ENCODE measurements at places on chromosomes 7 and 10. TPM values are rescaled to one million over a fixed set of nuclear protein-coding genes. Genes with fewer than 3 reads are reported as not detected.

DNA sequence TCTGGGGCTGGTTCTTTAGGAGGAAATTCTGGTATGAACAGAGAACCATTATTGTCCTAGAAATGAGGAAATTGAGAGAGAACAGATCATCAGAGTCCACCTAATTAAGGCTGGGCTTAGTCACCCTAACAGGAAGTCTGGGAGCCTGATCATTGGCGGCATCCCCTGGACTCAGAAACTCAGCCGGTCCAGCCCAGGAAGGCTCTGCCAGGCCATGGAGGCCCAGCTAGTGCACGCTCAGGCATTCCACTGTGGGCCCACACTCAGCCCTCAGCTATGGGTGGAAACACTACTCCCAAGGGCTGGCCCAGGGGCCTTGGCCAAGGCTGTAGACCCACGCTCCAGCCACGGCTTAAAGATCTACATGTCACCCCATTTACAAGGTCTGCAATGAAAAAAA, 109.2 kb downstream of the PTPN20 start:
- peak; percentile 26 for DNase-seq
- H3K36me3 ChIP-seq, result no peaks in the 10 kb centered on the region
- H3K4me1 ChIP-seq, result peaks cover 11% of the 10 kb centered on the region
- H3K27me3 ChIP-seq, result no peaks in the 10 kb centered on the region
- H3K27ac ChIP-seq, result no peak overlapping the region
- no peak overlapping the region for H3K4me3 ChIP-seq

GRCh38 chr7:22694597-22695207, 32.3 kb upstream of the IL6 start:
- H3K36me3 ChIP-seq, result no peaks in the 10 kb centered on the region
- DNase-seq, result no peak
- H3K4me1 ChIP-seq, result no peaks in the 10 kb centered on the region
- no peaks in the 10 kb centered on the region for H3K27me3 ChIP-seq

- H3K36me3 ChIP-seq, result no peaks in the 10 kb centered on the region
- H3K4me3 ChIP-seq, result no peak overlapping the region
- H3K4me1 ChIP-seq, result no peaks in the 10 kb centered on the region
- no peak overlapping the region for H3K27ac ChIP-seq
These were observed 596.0 kb downstream of the XPNPEP1 start for GRCh38 chr10:109327266-109327665.

GRCh38 chr7:11469028-11469745, 362.8 kb downstream of the THSD7A start:
- H3K27ac ChIP-seq, result no peak overlapping the region
- no peaks in the 10 kb centered on the region for H3K36me3 ChIP-seq
- no peaks in the 10 kb centered on the region for H3K27me3 ChIP-seq
- H3K4me1 ChIP-seq, result no peaks in the 10 kb centered on the region
- no peak overlapping the region for H3K4me3 ChIP-seq
- no peak for DNase-seq

- no peaks in the 10 kb centered on the region for H3K27me3 ChIP-seq
- H3K27ac ChIP-seq, result no peak overlapping the region
- DNase-seq, result peak; percentile 36
- H3K4me1 ChIP-seq, result peaks cover 6% of the 10 kb centered on the region
These were observed 70.4 kb downstream of the VTI1A start for GRCh38 chr10:112517451-112517862.

The GIMAP5 gene
- not detected for total RNA-seq

DNA sequence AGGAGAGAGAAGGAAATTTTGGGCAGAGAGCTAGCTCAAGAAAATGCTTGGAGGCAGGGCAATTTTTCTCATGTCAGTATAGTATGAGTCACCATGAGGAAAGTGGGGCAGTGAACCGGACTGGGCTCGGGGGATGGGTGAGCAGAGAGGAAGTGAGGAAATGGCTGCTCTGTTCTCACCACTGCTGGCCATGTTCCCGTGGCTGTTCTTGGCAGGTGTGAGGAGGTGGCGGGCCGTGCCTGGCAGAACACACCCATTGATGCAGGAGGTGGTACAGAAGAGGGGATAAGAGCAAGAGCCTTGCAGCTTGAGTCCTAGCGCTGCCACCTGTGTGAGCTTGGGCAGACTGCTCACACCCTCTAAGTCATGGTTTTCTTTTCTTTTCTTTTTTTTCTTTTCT, 304.4 kb upstream of the LYZL1 start:
- no peak overlapping the region for H3K27ac ChIP-seq
- peaks cover 9% of the 10 kb centered on the region for H3K4me1 ChIP-seq
- no peak overlapping the region for H3K4me3 ChIP-seq

DNA sequence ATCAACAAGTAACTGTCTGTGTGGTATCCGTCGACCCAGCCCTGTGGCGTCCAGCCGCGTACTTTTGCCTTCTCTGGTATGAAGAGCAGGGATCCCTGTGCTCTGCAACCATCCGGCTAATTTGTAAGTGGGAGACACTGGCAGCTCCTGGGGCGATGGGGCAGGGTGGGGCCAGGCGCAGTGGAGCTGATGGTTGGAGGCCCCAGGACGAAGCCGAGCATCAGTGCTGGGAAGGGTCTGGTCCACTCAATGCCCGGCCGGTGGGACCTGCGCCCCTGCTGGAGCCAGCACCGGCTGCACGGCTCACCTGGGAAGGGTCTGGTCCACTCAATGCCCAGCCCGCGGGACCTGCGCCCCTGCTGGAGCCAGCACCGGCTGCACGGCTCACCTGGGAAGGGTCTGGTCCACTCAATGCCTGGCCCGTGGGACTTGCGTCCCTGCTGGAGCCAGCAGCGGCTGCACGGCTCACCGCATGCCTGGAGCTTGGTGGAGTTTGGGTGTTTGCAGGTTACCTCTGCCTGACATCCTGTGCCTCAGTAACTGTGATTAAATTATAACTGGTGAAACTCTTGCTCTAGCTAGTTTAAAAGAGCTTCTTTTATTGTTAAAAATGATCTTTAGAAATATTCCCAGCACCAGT, 96.1 kb downstream of the NKX6-2 start:
- DNase-seq, result no peak
- no peak overlapping the region for H3K4me3 ChIP-seq
- peaks cover 15% of the 10 kb centered on the region for H3K4me1 ChIP-seq
- H3K27me3 ChIP-seq, result no peaks in the 10 kb centered on the region
- H3K36me3 ChIP-seq, result peaks cover 3% of the 10 kb centered on the region

The UCN3 gene
- total RNA-seq, result not detected

DNA sequence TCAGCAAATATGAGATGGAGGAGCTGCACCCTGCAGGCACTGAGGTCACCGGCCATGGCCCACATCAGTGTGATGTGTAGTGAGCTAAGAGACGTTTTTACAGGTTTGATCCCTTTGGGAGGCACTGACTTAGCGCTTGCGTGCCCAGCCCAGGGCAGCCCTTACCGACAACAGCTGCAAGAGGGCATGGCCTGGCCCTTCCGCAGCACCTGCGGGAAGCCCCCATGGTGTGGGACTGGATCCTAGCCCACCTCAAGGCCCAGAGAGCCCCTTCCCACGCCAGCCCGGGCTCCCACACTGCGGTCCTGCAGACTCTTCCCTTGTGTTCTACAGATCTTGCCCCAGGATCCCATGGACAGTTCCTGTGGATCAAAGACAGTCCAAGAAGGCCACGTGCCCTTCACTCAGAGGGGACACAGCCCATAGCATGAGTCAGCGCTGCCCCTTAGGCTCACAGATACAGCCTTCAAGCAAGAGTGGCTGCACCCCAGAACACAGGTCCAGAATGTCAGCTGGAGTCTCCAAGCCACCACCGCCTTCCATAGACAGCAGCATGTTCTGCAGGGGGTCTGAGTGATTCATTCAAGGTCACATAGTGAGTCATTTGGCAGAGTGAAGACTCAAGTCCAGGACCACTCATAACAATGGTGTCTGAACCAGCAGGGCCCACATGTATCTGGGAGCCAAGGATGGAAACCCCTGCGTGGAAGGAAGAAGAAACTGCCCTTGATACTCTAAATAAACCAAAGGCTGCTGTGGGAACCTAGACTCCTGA, 25.4 kb downstream of the TLL2 start:
- no peaks in the 10 kb centered on the region for H3K36me3 ChIP-seq
- DNase-seq, result peak; percentile 36
- no peak overlapping the region for H3K4me3 ChIP-seq
- H3K4me1 ChIP-seq, result peaks cover 9% of the 10 kb centered on the region

DNA sequence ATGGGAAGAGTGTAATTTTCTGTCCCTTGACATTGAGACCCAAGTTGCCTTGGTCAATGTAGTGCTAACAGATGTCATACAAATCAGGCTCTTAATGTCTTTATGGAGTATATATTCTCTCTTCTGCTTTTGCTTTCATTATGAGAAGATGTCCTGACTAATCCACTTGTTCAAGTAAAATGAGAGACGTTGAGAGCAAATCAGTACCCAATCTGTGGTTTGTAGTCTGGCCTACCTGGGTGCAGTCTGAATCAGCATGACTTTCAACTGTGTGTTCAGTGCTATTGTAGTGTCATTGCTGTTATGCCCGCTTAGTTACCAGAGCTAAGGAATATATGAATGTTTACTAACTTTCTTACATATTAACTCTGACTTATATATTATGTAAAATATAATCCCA, 612.4 kb downstream of the ANKRD7 start:
- DNase-seq, result no peak
- no peaks in the 10 kb centered on the region for H3K36me3 ChIP-seq
- H3K4me3 ChIP-seq, result no peak overlapping the region

DNA sequence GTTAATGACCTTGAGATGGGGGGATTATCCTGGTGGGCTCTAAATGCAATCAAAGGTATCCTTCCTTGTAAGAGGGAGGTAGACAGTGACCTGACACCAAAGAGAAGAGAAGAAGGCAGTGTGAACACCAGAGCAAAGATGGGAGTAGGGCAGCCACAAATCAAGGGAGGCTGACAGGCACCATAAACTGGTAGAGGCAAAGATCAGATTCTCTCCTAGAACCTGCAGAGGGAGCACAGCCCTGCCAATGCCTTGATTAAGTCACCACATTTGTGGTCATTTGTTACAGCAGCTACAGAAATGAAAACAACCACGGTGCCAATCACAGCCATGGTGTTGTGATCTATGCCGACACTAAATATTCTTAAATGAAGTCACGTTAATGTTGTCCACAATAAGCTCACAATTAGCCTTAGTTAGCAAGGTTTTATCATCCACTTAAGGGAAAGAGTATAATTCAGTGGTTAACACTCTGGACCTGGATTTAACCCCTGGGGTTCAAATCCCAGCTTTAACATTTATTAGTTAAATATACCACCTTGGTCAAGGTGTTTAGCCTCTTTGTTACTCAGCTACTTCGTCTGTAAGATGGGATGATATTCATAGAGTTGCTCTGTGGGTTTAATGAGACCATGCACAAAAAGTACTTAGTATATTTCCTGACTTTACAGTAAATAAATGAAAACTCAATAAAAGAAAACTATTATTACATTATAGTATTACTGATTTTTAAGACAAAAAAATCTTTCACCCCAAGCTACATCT, 70.8 kb downstream of the SGMS1 start:
- peaks cover 10% of the 10 kb centered on the region for H3K4me1 ChIP-seq
- no peak overlapping the region for H3K27ac ChIP-seq
- DNase-seq, result peak; percentile 41
- no peaks in the 10 kb centered on the region for H3K27me3 ChIP-seq
- no peak overlapping the region for H3K4me3 ChIP-seq

- H3K4me3 ChIP-seq, result peak overlapping the region; percentile 91
- H3K4me1 ChIP-seq, result peaks cover 13% of the 10 kb centered on the region
- DNase-seq, result peak; percentile 77
These were observed 3.5 kb downstream of the ARID5B start for GRCh38 chr10:61904733-61905725.

The CUBN gene
- total RNA-seq, result 2.7 TPM

DNA sequence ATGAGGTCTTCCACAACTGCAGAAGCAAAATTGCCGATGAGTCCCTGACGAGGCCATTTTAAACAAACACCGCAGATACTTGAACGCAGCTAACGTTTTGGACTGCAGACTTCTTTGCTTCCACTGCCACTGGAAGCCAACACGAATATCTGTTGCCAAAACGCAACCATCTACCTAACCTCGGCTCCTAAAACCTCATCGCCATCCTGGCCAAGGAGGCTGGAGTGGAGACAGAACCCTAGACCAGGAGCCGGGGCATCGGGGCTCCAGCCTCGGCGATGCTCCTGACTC, 493 bp downstream of the WDR91 start:
- H3K4me3 ChIP-seq, result peak overlapping the region; percentile 84
- no peak for DNase-seq
- H3K27me3 ChIP-seq, result no peaks in the 10 kb centered on the region
- peak overlapping the region; percentile 81 for H3K27ac ChIP-seq

GRCh38 chr10:44017483-44018145, 367.3 kb downstream of the CXCL12 start:
- DNase-seq, result no peak
- H3K27me3 ChIP-seq, result peaks cover 3% of the 10 kb centered on the region
- H3K4me3 ChIP-seq, result no peak overlapping the region

The PRTFDC1 gene
- total RNA-seq, result 10.6 TPM

All from astrocyte (in vitro differentiated cells and primary cell).